Hindlimb muscle (tissue), 1 donor: ENCODE measurements at places on chromosomes 6 and 20. TPM values are rescaled to one million over a fixed set of nuclear protein-coding genes. Genes with fewer than 3 reads are reported as not detected.

TRIM15 gene
- polyA plus RNA-seq: not detected

PRPH2 gene
- 5.1 TPM for polyA plus RNA-seq

CST4 gene
- not detected for polyA plus RNA-seq

SNAP91 gene
- 1.3 TPM for polyA plus RNA-seq

SNX5 gene
- 101 TPM for polyA plus RNA-seq

TCP11 gene
- 0.34 TPM for polyA plus RNA-seq

ASIP gene
- 0.68 TPM for polyA plus RNA-seq

ENPP3 gene
- 0.52 TPM for polyA plus RNA-seq

ANKRD6 gene
- 7.9 TPM for polyA plus RNA-seq

VARS2 gene
- 37.2 TPM for polyA plus RNA-seq

KIF13A gene
- polyA plus RNA-seq: 42.8 TPM

KIFC1 gene
- 18.1 TPM for polyA plus RNA-seq

BACH2 gene
- 6.0 TPM for polyA plus RNA-seq

IGF2R gene
- 146 TPM for polyA plus RNA-seq

TGIF2 gene
- polyA plus RNA-seq: 24.1 TPM

FAM184A gene
- 10.2 TPM for polyA plus RNA-seq

CD40 gene
- 7.4 TPM for polyA plus RNA-seq

TRIM31 gene
- not detected for polyA plus RNA-seq

PSMB1 gene
- polyA plus RNA-seq: 112 TPM

UNC5CL gene
- 4.1 TPM for polyA plus RNA-seq

BMP6 gene
- polyA plus RNA-seq: 1.1 TPM

MAVS gene
- 26.0 TPM for polyA plus RNA-seq

ANGPT4 gene
- polyA plus RNA-seq: 0.18 TPM

C4A gene
- 55.9 TPM for polyA plus RNA-seq

AFG1L gene
- polyA plus RNA-seq: 6.7 TPM

CYP21A2 gene
- 1.8 TPM for polyA plus RNA-seq

BPIFB1 gene
- not detected for polyA plus RNA-seq

NMBR gene
- polyA plus RNA-seq: 0.14 TPM

OR2B6 gene
- not detected for polyA plus RNA-seq

TGM3 gene
- polyA plus RNA-seq: 0.61 TPM

GPX6 gene
- not detected for polyA plus RNA-seq

SLPI gene
- polyA plus RNA-seq: not detected

OR2J3 gene
- polyA plus RNA-seq: not detected

PSMB8 gene
- polyA plus RNA-seq: 13.9 TPM

AKAP12 gene
- 90.6 TPM for polyA plus RNA-seq

MUC21 gene
- polyA plus RNA-seq: not detected

ANKRD66 gene
- 0.61 TPM for polyA plus RNA-seq

LY86 gene
- polyA plus RNA-seq: 3.3 TPM

OPN5 gene
- 0.32 TPM for polyA plus RNA-seq

PKIB gene
- polyA plus RNA-seq: 0.44 TPM

TOMM34 gene
- 14.0 TPM for polyA plus RNA-seq

GTF3C6 gene
- polyA plus RNA-seq: 71.8 TPM

CYP39A1 gene
- 1.5 TPM for polyA plus RNA-seq

KCNK16 gene
- not detected for polyA plus RNA-seq

C2 gene
- polyA plus RNA-seq: 11.1 TPM

SAMD10 gene
- polyA plus RNA-seq: 4.4 TPM

MAN1A1 gene
- polyA plus RNA-seq: 23.8 TPM

TBXT gene
- polyA plus RNA-seq: not detected

LPIN3 gene
- 4.7 TPM for polyA plus RNA-seq

HTR1E gene
- not detected for polyA plus RNA-seq

HECA gene
- 18.2 TPM for polyA plus RNA-seq

CCDC28A gene
- polyA plus RNA-seq: 12.2 TPM

DLL1 gene
- 21.0 TPM for polyA plus RNA-seq

FGD2 gene
- 5.7 TPM for polyA plus RNA-seq
